ENCODE measurements at places on chromosomes 16 and 17.
A peak's percentile ranks its signal among the peaks of the same experiment; 100 is the strongest.

DNA sequence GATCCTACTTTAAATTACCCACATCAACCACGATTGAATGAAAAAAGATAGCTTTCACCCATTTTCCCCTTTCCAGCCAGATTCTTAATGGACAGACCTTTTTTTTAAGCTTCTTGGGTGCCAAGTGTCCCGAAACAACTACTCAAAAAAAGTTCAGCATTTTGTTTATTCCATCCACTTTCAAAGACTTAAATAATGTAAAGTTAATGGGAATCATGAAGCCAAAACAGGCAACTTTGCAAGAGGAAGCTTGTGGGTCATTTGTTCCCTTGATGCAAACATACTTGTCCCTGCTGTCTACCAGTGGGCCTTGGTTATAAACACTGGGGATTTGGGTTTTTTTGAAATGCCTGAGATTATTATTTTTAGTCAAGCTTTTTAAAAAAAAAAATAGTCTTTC lies 414.0 kb upstream of the PSMD7 start:
- DNase-seq = no peak

GRCh38 chr17:20171741-20172365 lies 162.7 kb downstream of the SPECC1 start:
- DNase-seq = peak; percentile 74

- DNase-seq = no peak
Observed at GRCh38 chr17:81996757-81997441, 19.5 kb downstream of the ASPSCR1 start.

DNA sequence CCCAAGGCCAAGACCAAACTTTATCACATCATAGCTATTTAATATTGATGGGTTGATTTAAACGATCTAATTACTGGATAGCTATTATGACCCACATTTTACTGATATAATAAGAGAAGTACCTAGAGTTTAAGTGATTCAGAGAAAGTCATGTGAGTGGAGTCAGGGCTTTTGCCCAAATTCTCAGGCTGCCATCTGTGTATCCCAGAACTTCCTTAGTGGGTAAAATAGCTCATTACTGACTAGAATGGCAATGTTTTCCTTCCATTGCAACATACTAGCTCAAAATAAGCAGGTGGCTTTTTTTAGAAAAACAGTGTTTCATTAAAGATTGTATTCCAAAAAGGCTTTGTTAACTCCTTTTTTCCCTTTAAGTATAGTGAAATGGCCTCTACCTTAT lies 113.9 kb upstream of the MAF start:
- no peak for DNase-seq

All from endodermal cell (in vitro differentiated cells).